ENCODE measurements at places on chromosomes 7 and 10. TPM values are rescaled to one million over a fixed set of nuclear protein-coding genes. Genes with fewer than 3 reads are reported as not detected.

The TAC1 gene
- polyA plus RNA-seq: not detected

DNA sequence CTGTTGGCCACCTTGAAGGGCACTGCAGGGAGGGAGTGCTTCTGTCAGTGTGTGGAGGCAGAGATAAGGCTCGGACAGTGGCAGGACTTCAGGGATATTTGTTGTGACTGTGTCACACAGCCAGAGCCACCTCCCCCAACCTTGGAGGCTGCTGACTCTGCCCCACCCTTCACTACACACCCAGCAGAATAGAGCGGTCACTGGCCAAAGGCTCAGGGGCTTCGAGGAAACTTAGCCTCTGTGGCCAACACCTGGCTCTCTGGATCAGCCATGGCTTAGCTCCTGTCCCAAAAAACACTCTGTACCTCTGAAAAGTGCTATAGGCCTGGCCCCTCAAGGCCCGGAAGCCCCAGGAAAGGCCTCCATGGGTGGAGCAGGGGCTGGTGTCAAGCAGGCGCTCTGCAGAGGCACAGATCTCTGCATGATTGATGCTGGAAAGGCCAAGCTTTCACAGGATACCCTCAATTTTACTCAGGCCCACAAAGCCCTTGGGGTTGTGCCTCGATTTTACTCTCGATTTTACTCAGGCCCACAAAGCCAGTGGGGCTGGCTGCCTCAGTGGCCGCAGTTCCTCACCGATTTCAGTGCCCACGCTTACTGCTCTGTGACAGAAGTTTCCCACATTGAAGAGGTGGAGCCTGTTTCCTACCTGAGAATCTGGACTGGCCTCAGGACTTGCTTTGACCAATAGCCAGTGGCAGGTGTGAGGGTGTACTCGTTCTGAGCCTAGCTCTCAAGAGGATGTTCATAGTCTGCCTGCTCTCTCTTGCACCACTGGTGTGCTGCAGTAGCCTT, 113.2 kb upstream of the GPR26 start:
- H3K27ac ChIP-seq: no peak overlapping the region
- H3K4me3 ChIP-seq: no peak overlapping the region
- DNase-seq: no peak
- H3K4me1 ChIP-seq: no peaks in the 10 kb centered on the region
- no peaks in the 10 kb centered on the region for H3K36me3 ChIP-seq

DNA sequence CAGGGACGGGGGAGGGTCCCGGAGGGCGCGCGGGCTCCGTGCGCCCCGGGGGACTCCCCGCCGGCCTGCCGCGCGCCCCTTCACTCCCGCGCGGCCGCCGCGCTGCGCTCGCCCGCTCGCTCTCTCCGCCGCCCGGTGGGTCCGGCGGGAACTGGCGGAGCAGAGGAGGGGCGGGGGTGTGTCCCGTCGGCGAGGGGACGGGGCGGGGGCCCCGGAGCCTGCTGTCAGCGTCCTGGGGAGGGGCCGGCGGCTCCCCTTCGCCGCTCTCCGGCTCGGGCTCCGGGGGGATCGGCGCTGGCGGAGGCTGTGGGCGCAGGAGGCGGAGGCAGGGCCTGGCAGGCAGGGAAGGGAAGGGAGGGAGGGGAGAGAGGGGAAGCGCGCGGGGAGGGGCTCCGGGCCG, at the start of gene SH3PXD2A:
Gene SH3PXD2A, minus strand, starts transcription at position 153 of the 400 bp plus-strand sequence. CDS start 310 bp downstream, outside the sequence.
- peak within 1 kb of the TSS; percentile 30 for H3K4me3 ChIP-seq
- peaks cover 9% of the 10 kb centered on the region for H3K4me1 ChIP-seq
- no peaks in the 10 kb centered on the region for H3K36me3 ChIP-seq
- DNase-seq: peak; percentile 17
- H3K27ac ChIP-seq: no peak within 1 kb of the TSS

DNA sequence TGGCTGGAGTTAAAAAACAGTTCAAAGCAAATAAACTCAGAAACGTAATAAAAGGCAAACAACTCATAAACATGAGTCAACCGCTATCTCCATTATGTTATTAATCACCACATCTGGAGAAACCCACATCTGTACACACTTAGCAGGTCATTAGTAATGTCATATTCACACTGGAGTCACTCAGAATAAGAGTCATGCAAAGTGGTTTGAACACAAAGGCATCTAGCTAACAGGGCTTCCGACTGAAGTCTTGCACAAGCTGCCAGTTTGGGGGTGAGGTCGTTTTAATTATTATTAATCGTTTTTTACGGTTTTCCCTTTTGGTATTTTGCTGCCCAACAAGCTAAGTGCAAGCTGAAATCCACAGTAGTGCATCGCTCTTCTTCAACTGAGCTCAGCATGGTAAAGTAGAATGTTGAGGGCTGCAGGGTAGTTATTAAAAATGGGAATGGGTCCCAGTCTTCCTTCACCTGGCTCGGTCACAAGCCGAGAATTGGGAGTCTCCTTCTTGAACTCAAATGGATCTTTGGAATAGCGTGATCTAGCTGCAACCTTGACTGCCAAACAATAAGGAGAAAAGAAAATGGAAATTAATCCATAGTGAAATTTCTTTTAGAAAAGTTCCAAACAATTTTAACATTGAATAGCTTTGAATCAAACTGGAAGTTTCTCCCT, 663.5 kb downstream of the KCNMA1 start:
- H3K4me3 ChIP-seq: no peak overlapping the region
- no peak overlapping the region for H3K27ac ChIP-seq
- no peaks in the 10 kb centered on the region for H3K4me1 ChIP-seq
- H3K27me3 ChIP-seq: no peaks in the 10 kb centered on the region
- no peak for DNase-seq

DNA sequence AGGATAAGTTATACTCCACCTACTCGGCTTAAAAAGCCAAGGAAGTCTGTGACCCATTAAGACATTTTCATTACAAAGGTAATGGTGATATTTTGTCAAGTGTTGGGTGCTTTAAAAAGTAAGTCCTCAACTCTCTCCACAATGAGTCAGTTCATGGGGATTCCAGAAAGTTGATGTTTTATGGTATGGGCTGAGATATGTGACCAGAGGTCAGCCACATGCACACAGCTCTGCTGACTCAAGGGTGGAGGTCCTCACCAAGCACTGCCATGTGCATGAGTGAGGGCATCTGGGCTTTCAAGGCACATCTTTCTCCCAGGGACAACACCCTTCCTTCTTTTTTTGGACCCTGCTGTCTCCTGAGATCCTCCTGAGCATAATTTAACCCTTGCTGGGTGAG, 292.9 kb downstream of the PTEN start:
- no peaks in the 10 kb centered on the region for H3K4me1 ChIP-seq
- no peak for DNase-seq
- no peaks in the 10 kb centered on the region for H3K27me3 ChIP-seq
- no peaks in the 10 kb centered on the region for H3K36me3 ChIP-seq
- H3K4me3 ChIP-seq: no peak overlapping the region
- H3K27ac ChIP-seq: no peak overlapping the region

DNA sequence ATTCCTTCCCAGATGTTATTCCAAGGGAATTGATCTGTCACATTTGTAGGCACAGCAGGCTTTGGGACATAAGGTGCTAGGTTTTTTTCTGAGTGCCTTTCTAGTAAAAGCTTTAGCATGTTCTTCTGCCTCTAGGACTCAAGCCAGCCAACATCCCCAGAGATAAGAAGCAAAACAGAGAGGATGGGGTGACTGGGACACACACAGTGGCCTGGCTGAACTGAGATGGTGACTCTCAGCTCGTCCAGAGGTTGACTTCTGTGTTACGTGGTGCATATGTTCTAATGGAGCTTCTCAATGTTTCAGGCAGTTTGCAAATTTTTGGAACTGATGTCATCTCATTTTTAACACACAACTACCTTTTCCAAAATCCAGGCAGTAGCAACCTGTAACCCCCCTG, 188.1 kb upstream of the CELF2 start:
- no peaks in the 10 kb centered on the region for H3K4me1 ChIP-seq
- no peak for DNase-seq
- H3K36me3 ChIP-seq: no peaks in the 10 kb centered on the region
- H3K27ac ChIP-seq: no peak overlapping the region
- no peak overlapping the region for H3K4me3 ChIP-seq
- no peaks in the 10 kb centered on the region for H3K27me3 ChIP-seq

- H3K4me1 ChIP-seq: peaks cover 18% of the 10 kb centered on the region
- H3K27me3 ChIP-seq: no peaks in the 10 kb centered on the region
- no peaks in the 10 kb centered on the region for H3K36me3 ChIP-seq
- peak overlapping the region; percentile 48 for H3K4me3 ChIP-seq
- peak; percentile 35 for DNase-seq
Measured at GRCh38 chr10:110221721-110222261, 14.4 kb downstream of the MXI1 start.

DNA sequence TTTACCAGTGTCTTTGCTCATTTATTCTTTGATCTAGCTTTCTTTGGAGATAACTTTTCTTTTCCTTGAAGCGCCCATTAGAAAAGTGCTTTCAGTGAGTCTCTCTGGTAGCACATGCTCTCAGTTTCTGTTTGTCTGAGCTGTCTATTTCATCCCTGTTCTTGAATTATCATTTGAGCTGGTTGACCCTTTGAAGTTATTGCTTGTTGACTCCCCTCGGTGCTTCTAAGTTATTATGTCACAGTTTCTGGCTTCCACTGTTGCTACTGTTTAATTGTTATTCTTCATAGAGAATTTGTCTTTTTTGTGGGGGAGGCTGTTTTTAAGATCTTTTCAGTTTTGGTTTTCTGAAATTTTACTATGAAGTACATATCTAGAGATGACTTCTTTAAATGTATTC, 11.4 kb upstream of the PRF1 start:
- H3K27ac ChIP-seq: no peak overlapping the region
- H3K27me3 ChIP-seq: no peaks in the 10 kb centered on the region
- H3K4me1 ChIP-seq: peaks cover 64% of the 10 kb centered on the region
- no peaks in the 10 kb centered on the region for H3K36me3 ChIP-seq
- no peak overlapping the region for H3K4me3 ChIP-seq

DNA sequence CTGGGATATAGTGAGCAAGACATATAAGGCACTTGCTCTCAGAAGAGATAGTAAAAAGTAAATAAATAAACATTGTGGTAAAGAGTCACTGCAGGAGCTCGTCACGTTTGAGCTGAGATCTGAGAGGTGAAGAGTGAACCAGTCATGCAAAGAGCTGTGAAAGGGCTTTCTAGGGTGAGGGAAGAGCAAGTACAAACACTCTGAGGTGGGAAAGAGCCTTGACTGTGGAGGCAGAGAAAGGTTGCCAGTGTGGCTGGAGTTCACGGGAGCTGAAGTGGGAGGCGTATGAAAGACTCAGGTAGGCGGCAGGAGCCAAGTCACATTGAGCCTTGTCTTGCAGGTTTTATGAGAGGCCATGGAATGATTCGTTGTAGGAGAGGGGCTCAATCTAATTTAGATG, 141.0 kb downstream of the C1GALT1 start:
- no peak overlapping the region for H3K27ac ChIP-seq
- no peaks in the 10 kb centered on the region for H3K36me3 ChIP-seq
- H3K4me1 ChIP-seq: no peaks in the 10 kb centered on the region
- no peak overlapping the region for H3K4me3 ChIP-seq
- H3K27me3 ChIP-seq: no peaks in the 10 kb centered on the region
